ENCODE measurements at places on chromosomes 7 and 10. TPM values are rescaled to one million over a fixed set of nuclear protein-coding genes. Genes with fewer than 3 reads are reported as not detected.

Gene LBX1
- not detected for total RNA-seq

Gene OR9A2
- total RNA-seq = not detected

Gene SPDYE5
- not detected for total RNA-seq

Gene LDB1
- total RNA-seq = 68.7 TPM

Gene LRRN3
- 9.3 TPM for total RNA-seq

Gene NRCAM
- 0.09 TPM for total RNA-seq

Gene ANKRD22
- 0.78 TPM for total RNA-seq

Gene C10orf71
- total RNA-seq = not detected

Gene C10orf67
- total RNA-seq = 1.5 TPM

Gene DPY19L1
- 10.2 TPM for total RNA-seq

Gene PILRA
- 0.84 TPM for total RNA-seq

Gene RNF32
- total RNA-seq = not detected

Gene CNNM2
- total RNA-seq = 12.0 TPM

Gene CASP2
- total RNA-seq = 82.0 TPM

Gene SPDYE6
- not detected for total RNA-seq

Gene TSC22D4
- total RNA-seq = 99.9 TPM

Gene AHR
- 44.1 TPM for total RNA-seq

Gene GHRHR
- not detected for total RNA-seq

Gene ZNF716
- not detected for total RNA-seq

Gene MOGAT3
- not detected for total RNA-seq

Gene NEUROD6
- not detected for total RNA-seq

Gene CPA2
- not detected for total RNA-seq

Gene IGF2BP3
- total RNA-seq = 0.56 TPM

Gene TEX36
- total RNA-seq = not detected

Gene PDE6C
- total RNA-seq = not detected

Gene SPDYE1
- total RNA-seq = not detected

Gene HOXA7
- not detected for total RNA-seq

Gene ELOVL3
- not detected for total RNA-seq

Gene CALML5
- not detected for total RNA-seq

Gene BMPER
- total RNA-seq = not detected

Gene CYP3A7
- not detected for total RNA-seq

Gene TSPAN33
- 4.2 TPM for total RNA-seq

Gene FFAR4
- not detected for total RNA-seq

Gene FAM20C
- 0.53 TPM for total RNA-seq

Gene SUN3
- not detected for total RNA-seq

Gene PRKAR2B
- 1.7 TPM for total RNA-seq

Gene VSIR
- total RNA-seq = 54.5 TPM

Gene SNCG
- total RNA-seq = not detected

Gene EPDR1
- 0.66 TPM for total RNA-seq

Gene SYT15
- 1.4 TPM for total RNA-seq

Gene TMEM229A
- not detected for total RNA-seq

Gene DRGX
- not detected for total RNA-seq

Gene GIMAP8
- total RNA-seq = 13.5 TPM

Gene CDC14C
- not detected for total RNA-seq

Gene ETV1
- not detected for total RNA-seq

Gene IPMK
- total RNA-seq = 5.7 TPM
